ENCODE measurements at places on chromosomes 3 and 15.

- peak; percentile 87 for DNase-seq
Observed at GRCh38 chr3:44355362-44356033, 16.9 kb downstream of the TCAIM start.

GRCh38 chr3:187186801-187187421 lies 10.4 kb upstream of the RTP1 start:
- peak; percentile 81 for DNase-seq

GRCh38 chr3:9914011-9914410 lies 2.9 kb upstream of the IL17RC start:
- DNase-seq: no peak

GRCh38 chr3:159978918-159979703 lies 9.5 kb upstream of the IL12A start:
- no peak for DNase-seq

- peak; percentile 81 for DNase-seq
Observed at GRCh38 chr15:37079726-37080125, 20.6 kb downstream of the MEIS2 start.

DNA sequence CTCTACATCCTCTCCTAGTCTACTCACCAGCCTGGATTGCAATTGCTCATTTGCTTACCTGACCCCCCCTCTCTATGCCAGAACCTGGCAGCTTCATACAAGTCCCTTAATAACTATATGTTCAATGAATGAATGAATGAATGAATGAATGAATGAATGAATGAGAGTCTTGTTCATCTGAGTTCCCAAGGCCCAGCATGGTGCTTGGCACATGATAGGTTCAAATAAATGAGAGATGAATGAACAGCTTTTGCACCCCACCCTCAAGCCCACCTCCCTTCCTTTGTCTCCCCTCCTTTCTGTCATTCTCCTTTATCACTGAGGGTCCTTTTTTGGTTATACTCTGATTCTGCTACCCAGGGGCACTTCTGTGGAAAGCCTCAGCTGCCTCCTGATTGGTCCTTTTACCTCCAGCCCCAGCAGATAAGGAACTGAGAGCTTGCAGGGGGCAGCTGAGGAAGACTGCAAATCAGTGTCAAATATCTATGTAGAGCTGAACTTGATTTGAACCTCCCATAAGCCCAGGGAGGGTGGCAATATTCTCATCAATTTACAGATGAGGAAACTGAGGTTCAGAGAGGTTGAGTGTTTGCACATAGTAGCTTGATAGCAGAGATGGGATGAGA lies 54.1 kb upstream of the CHRNB4 start:
- DNase-seq: no peak

DNA sequence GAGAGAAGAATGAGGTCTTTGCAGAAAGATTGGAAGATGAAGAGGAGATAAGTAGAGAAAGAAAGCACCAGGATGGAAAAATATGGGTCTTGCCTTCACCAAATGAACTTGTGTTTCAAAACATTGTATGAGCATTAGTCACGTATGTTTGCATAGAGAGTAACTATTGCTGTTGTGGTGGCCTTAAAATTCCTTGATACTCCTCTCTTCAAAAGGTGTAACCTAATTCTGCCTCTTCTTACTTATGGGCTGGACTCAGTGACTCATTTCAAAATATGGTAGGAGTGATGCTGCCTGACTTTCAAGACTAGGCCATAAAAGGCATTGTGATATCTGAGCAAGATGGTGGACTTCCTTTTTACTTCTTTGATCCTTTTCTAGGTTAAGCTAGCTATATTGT lies 228.7 kb upstream of the ZNF385D start:
- peak; percentile 12 for DNase-seq

Data from fibroblast of mammary gland (primary cell).